NCI-H2171 (cell line): ENCODE measurements at places on chromosomes 7 and 10.
A peak's percentile ranks its signal among the peaks of the same experiment; 100 is the strongest.

DNA sequence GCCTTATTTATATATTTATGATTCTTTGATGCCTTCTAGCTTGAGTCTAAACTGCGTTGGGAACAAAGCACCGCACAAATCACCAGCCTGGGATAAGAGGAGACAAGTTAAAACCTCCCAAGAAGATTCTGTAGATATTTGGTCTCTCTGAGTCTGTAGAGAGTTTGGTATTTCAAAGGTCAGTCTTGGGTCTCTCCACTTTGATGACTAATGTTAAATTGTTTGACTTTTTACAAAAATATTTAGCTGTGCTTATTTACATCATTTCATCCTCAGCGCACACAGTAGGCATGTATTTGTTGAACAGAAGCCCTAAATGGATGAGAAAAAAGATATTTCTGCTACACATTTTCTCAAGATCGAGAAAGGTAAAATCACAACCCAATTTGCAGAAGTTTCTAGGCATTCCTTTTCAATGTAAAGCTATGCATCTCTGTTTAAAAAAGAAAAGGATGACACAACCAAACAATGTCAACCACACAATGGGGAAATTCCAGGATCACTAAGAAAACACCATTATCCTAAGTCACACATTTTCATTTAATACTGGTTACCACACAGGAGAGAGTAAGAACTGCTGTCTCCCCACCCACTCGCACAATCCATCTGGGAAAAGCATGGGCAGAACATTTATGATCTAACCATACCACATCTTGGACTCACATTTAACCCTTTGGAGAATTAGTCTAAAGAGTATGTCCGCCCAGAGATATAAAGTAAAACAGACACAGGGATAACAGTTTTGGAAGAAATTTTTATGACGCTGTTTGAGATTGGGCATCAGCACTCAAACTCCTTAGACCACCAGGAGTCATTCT lies 4.4 kb downstream of the CDK6 start:
- no peak for DNase-seq

DNA sequence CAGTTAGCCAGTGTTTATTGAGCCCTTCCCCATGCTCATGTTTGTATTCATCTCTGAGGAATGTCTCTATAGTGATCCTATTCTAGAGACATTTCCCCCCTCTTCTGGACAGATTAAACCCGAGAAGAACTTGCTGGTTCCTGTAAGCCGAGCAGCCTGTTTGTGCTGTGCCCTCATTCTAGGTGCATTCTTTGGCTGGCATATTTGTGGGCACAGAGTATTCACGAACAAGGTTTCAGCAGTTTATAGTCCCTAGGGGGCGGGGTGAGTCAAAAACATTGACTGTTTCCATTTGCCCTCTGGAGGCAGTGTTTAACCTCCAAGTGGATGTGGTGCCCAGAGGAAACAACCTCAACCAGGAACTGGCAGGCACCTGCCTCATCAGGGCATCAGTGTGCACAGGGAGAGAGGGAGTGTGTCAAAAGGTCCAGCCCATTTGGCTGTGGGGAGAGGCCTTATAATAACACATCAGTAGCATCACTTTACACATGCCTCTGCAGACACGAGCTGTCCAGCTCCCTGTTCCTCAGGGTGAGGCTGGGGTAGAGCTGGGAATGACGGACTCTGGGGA lies 273.3 kb upstream of the LRGUK start:
- DNase-seq: peak; percentile 50

GRCh38 chr10:18860631-18861240 lies 187.9 kb upstream of the MALRD1 start:
- no peak for DNase-seq

GRCh38 chr10:110436554-110437350 lies 61.0 kb upstream of the DUSP5 start:
- no peak for DNase-seq

- DNase-seq: peak; percentile 9
Observed at GRCh38 chr7:29401769-29402168, 161.9 kb upstream of the PRR15 start.

DNA sequence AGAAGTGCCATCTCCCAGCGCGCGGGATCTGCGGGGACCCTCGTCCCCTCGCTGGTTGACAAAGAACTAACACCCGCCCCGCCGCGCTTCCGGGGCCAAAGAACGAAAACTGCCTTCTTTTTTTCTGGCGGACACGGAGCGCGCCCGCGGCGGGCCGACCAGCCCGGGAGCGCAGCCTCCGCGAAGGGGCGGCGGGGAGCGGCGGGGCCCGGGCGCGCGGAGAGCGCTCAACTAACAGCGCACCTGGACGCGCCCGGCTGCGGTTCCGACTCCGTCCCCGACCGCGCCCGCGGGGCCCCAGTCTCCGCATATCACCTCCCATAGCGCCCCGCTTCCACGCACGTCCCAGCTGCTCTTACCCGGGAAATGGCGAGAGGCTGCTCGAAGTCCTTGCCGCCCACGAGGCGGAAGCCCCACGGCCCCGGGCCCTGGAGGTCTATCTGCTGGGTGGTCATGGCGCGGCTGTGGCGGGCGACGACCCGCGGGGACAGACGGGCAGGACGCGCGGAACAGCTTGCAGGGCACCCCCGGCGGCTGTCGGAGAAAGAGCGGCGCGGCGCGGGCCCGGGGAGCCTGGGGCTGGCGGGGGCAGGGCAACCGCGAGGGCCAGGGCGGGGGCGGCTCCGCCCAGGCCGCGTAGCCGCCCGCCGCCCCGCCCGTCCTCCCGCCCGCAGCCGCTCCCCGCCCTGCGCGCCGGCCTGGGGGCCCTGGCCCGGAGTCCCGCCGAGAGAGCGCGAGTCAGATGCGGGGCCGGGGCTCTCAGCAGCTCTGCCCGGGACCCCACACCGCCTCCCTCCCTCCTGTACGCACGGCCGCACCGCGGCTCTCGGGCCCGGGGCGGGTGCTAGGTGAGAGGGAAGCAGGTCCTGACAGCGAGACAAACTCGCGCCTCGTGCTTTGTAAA lies at the start of gene PDLIM1:
TSS of gene PDLIM1 (minus strand) at position 543 of the 904 bp plus-strand sequence. CDS start at position 455, 88 bp downstream.
- peak; percentile 55 for DNase-seq

GRCh38 chr7:144407266-144407931 lies 3.9 kb upstream of the NOBOX start:
- DNase-seq: peak; percentile 30

DNA sequence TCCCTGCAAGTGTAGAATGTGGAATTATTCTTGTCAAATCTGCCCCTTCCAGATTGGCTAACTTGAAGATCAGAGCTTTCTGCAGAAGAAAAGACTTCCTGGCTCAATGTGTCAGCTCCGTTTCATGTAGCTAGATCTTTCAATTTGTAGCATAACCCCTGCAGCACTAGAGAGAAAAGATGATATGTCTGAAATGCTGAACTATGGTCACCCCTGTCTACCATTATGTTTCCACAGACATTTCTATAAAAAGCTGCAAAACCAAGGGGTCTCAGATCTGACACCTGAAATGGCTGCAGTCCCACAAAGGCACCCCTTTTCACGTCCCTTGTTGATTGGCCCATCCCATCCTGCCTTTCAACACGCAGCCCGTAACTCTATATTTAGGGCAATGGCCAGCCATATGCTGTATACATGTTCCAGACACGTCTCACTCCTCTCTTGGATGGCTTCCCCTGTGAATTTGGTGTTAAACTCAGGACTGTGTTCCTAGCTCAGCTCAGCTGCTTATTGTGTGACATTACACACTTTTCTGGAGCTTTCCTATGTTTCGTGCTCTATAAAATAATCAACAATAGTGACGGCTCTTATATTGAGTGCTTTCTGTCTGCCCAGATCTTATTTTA lies 648.6 kb upstream of the CELF2 start:
- DNase-seq: no peak

- no peak for DNase-seq
Observed at GRCh38 chr10:44049301-44050015, 335.4 kb downstream of the CXCL12 start.

DNA sequence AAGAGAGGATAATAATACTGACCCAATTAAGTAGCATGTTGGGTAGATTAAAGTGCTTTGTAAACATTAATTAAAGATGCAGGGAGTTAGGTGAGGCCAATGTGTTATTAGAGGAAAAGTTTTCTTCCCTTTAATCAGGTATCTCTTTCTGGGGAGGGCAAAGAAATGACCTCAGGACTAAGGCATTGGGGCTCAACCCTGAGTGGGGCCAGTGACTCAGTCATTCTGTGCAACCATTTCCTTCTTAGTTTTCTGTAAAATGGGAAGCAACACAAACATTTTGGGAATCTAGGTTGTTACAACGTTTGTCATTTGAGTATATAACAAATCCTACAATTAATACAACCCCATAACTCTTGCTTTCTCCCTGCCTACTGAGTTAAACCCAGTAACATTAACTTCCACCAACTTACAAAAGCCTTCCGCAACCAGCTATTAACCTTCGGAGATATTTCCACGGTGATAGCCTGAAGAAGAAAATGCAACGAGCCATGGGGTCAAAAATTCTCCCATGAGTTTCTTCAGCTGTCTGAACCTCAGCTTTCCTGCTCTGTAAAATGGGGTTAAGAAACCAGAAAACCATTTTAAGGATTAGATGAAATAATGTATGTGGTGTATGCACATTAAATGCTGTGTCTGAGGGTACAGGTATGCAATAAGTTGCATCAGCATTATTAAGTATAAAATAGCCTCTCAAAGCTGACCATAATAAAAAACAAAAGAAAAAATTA lies 965 bp upstream of the PROSER2 start:
- no peak for DNase-seq

GRCh38 chr7:149772241-149772955 lies 990 bp downstream of the ZNF467 start:
- no peak for DNase-seq

- DNase-seq: no peak
Observed at GRCh38 chr7:47552621-47553020, 29.3 kb downstream of the TNS3 start.

GRCh38 chr10:10364902-10365301 lies 652.8 kb upstream of the CELF2 start:
- no peak for DNase-seq

DNA sequence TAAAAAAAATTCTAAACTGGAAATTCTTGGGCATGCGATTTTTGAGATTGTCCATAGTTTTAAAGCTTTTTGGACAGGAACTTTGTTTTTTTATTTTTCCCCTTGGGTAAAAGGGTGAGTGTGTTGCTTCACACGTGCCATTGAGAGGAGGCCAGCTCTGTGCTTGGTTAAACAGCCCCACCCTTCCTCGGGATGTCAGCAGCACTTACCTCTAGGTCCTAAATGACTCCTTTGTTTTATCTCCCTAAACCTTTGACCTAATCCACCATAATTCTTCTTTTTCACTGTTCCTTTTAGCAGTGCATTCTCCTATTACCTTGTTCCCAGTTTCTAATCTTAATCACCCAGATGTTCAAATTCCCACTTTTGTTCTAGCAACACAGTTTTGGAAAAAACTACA lies 83.5 kb downstream of the SEMA3D start:
- no peak for DNase-seq
